ENCODE measurements at places on chromosomes 6 and 20.

- peak; percentile 37 for DNase-seq
Measured at GRCh38 chr6:89048985-89049384, 31.6 kb upstream of the PNRC1 start.

- no peak for DNase-seq
Measured at GRCh38 chr20:60785785-60786184, 466.3 kb upstream of the CDH4 start.

DNA sequence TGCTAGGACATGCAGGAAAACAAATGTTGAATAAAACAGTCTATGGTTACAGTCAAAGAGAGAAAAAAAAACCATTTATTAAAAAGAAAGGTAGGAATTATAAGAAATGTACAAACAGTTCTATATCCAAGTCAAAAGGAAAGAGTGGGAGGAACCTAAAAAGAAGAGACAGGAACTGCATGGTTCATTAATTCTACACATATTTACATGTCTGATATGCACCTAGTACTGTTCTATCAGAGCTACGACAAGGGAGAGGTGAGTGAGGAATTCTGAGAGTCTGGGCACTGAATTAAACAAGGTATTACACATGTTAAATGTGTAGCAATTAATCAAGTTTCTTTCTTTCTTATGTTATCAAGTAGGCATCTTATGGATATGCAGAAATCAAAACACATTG, 41.9 kb downstream of the SYCP2 start:
- no peak for DNase-seq

DNA sequence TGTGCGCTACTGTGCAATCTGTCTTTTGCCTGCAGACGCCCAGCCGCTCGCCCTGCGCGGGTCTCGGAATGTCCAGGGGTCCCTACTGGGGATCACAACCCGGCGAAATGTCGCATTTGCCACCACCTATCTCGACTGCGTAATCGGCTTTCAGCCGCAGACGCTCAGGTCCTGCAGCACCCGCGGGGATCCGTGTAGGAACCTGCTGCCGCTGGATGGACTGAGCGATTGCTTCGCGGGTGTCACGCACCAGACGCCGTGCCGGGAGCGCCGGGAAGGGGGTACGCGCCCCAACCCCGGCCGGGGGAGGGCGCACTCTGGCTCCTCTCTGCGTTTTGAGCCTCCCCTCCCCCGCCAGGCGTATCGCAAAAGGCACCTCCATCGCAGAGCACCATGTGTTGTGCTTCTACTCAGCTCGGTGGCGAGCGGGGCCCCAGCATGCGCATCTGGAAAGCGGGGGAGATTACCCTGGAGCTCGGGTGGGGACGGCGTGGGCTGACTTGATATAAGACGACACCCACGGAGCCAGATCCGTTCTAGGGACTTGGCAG, 747 bp upstream of the PTPRA start:
- DNase-seq: peak; percentile 58
